ENCODE measurements at places on chromosomes 12 and 14.

DNA sequence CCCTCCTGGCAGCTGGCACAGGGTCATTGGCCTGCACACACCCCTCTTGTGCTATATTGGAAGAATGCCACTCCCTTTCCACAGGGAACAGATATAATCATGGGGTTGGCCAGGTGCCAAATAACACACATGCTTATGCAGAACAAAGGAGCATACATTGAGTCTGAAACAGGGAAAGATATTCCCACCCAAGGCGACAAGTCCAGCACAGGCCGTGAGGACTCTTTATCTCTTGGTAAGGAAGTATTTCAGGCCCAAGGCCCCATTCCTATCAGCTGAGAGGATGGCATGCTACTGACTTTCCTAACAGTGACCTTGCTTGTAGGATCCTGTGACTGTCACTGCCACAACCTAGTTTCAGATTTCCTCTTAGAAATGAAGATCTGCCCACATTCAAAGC, 59.0 kb upstream of the STXBP6 start:
- DNase-seq, result no peak

DNA sequence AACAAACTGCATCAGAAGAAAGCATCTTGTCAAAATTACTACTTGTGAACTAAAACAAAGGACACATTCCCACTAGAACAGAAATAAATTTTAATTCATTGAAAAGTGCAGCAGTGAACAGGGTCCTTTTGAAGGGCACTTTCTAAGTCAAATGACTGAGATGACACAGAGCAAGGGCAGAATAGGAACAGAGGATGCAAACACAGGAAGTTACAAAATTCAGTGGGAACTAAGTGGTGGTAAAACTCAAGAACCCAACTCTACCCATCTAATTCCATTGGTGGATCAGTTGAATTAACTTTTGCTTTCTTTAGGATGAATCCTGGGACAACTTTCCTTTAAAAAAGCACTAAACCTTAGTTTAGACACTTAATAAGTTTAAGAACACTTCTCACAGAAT, 45.8 kb downstream of the GNS start:
- no peak for DNase-seq

GRCh38 chr12:120259418-120260202, 5.9 kb downstream of the PXN start:
- DNase-seq, result no peak

GRCh38 chr14:100432652-100433427, 109.7 kb downstream of the SLC25A47 start:
- no peak for DNase-seq

DNA sequence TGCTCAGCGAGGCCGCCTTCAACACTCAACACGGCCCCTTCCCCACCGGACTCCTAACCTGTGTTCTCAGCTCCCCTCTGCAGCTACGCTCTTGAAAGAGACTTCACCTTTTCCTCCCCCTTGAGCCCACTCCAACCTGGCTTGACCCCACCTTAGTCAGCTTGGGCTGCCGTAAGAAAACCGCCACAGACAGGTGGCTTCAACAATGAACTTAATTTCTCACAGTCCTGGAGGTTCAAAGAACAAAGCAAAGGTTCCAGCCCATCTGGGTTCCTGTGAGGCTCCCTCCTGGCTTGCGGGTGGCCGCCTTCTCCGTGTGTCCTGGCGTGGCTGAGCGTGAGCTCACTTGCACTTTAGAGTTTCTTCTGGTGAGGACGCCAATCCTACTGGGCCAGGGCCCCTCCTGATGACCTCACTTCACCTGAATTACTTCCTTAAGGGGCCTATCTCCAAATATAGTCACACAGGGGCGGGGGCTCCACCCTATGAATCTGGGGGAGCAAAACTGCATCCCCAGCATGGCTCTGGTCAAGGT, 138.8 kb downstream of the CALM1 start:
- DNase-seq, result no peak

- DNase-seq, result no peak
Measured at GRCh38 chr14:49754570-49755097, 13.3 kb upstream of the KLHDC2 start.

DNA sequence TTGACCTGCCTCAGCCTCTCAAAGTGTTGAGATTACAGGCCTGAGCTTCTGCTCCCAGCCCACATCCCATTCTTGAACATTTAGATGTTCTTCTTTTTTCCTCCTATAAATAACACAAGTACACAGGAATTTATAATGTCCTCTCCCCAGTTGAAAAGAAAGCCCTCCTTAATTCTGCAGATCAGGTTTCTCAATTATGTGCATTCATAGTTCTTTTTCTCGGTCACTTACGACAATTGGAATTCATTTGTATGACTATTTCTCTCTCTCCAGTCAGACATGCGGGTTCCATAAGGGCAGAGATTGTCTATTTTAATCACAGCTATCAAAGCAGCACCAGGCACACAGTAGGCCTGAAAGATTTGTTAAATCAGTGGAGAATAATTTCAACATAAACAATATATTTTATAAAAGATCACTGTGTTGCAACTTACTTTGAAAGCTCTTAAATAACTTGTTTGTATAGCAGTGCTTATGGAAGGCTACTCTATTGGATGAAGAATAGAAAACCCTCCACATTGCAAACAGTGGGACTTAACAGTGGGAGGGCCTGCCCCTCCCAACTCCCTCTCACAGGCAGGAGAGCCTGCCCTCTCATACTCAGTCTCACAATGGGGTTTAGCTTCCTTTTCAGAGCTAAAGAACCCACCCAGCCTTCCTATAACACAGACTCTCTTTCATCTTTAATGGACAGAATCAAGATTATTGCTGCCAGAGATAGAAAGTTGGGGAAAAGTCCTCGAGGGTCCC, 84.1 kb upstream of the TRAF3 start:
- DNase-seq, result no peak

- no peak for DNase-seq
Measured at GRCh38 chr14:38839694-38840365, 263.2 kb downstream of the SEC23A start.

DNA sequence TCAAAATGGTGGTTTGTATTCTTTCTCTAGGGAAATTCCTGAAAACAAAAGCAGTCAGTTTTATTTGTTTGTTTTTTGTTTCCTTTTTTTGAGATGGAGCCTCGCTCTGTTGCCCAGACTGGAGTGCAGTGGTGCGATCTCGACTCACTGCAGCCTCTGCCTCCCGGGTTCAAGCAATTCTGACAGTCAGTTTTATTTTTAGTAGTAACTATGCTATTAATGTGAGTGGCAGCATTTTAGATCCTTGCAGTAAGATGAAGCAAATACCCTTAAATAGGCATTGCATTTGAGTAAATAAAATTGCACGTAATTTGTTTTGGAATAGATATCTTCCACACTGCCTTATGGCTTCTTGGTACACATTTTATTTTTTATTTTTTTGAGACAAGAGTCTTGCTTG, 23.6 kb downstream of the YY1 start:
- DNase-seq, result no peak

- DNase-seq, result no peak
Measured at GRCh38 chr12:48336061-48336460, 14.7 kb downstream of the ZNF641 start.

DNA sequence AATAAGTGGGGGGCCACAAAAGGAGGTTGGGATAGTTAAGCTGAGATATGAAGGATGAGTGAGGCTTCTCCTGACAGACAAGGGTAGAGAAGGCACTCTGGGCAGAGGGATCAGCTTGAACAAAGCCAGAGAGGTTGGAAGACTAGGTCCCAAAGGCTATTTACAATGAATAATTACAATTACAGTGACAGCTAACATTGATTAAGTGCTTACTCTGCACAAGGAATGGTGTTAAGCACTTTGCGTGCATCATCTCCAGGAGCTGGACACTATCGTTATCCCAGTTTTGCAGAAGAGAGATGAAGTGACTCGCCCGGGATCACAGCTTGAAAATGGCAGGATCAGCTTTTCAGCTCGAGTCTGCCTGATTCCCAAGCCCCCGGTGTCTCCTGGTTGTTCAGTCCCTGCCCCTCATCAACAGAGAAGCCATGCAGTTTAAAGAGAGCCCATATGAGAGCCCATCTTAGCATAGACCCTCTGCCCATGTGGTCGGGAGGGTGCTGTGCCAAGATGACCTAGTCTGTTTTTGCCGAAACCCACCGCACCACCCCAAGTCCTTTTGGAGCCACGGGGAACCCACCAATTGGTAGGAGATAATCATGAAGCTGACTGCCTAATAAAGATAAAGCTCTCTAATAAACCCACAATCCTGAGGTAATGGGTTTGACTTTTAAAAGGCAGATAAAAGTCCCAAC, 89.9 kb upstream of the HSPB8 start:
- DNase-seq, result no peak

DNA sequence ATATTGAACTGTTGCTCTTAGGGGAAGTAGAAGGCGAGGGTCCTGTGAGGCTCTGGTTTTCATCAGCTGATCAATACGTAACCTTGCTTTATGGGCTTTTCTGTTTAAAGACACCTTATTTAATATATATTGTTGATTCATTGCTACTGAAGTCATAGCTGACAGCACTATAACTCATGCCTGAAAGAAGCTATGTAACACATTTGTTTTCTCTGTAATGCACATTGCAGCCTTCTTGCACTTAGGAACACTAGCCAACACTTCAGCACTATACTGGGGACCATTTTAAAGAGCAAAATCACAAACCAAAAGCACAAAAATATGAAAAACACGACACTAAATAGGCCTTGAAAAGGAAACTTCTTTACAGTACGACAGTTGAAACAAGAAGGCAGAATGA, 135.7 kb downstream of the TTC6 start:
- DNase-seq, result no peak

DNA sequence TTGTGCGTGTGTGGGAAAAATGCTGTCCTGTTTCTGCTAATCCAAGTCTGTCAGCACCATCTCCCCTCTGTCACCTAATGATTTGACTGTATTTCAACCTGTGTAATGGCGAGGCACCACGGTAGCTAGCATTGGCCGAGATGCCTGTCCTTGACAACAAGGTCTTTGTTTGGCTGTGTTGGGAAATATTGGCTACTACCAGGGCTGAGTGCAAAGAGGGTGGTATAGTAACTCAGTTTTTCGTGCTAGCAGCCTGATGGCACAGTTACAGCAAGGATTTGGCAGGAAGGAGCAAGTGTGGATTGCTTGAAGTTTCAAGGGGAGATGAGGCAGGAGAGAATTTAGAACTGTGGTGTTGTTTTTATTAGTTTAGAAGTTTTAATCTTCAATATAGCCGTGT, 440.3 kb upstream of the RGS6 start:
- no peak for DNase-seq

GRCh38 chr12:42432517-42433140, 106.7 kb downstream of the PPHLN1 start:
- no peak for DNase-seq

- no peak for DNase-seq
Measured at GRCh38 chr14:23307687-23308644, 1.3 kb downstream of the BCL2L2 start.

GRCh38 chr12:32906399-32907165, 10.0 kb upstream of the PKP2 start:
- no peak for DNase-seq

GRCh38 chr14:61965030-61965745, 203.0 kb downstream of the SNAPC1 start:
- peak; percentile 90 for DNase-seq

DNA sequence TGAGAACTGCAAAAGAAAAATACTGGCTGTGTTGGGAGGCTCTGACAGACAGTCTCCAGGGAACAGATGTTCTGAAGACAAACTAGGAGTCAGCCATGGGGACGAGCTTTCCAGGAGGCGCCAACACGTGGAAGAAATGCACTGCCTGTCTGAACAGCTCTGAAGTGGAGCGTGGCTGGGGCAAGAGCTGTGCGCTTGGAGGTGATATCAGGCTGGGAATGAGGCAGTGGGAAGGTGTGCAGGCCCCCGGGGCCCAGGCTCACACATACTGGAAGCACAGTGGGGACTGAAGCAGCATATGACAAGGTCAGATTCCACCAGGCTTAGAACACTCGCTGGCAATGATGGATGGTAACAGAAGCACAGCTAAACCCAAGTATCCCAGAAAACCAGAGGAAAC, 17.5 kb downstream of the APPL2 start:
- no peak for DNase-seq

DNA sequence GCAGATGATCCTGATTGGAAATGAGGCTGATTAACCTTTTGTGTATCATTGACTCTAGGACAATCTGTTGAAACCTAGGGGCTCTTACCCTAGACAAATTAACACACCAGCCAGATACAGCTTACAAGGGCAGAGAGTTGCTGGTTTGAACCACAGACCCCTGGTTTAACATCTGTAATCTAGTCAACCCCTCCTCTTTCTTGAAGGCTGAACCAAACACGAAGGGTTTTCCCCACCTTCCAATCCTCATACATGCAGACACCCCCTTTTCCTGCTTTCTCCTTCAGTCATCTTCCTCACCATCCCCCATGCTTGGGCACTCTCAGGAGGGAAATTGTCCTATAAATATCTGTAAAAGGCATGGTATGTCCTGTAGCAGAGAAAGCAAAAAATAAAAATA, 126.0 kb upstream of the HIF1A start:
- no peak for DNase-seq

DNA sequence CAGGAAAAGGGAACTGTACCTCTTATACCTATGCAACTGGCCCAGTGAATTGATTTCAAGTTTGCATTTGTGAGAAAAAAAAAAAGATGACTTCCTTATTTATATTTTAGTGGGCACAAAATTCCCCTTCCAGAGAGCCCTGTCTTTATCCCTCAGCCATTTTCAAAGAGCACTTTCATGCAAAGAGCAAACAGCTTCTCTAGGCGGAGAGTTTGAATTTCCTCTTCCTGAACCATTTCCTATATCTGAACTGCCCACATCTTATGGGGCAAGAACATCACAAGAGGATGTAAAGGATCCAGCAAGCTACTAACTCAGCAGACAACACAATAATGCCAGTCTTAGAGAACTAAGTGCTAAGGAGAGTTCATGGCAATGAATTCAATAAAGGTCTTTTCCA, 22.3 kb upstream of the PLXNC1 start:
- DNase-seq, result no peak

DNA sequence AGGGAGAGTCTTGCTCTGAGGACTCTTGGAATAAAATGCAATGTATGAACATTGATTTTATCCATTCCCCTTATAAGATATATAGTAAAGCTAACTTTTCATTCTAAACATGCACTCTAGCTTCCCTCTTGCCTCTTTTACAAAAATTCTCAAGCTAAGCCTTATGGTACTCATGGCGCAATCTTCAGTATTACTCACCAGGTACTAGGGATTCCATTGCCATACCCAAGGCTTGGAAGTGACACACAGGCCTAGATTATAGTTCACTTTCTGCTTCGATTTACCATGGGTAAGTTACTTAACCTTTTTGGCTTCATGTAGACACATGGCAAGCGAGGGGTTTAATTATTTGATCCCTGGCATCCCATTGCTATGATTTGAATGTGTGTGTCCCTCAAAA, 331.5 kb downstream of the LRIG3 start:
- DNase-seq, result no peak

GRCh38 chr14:32622742-32623141, 293.6 kb downstream of the AKAP6 start:
- DNase-seq, result no peak

DNA sequence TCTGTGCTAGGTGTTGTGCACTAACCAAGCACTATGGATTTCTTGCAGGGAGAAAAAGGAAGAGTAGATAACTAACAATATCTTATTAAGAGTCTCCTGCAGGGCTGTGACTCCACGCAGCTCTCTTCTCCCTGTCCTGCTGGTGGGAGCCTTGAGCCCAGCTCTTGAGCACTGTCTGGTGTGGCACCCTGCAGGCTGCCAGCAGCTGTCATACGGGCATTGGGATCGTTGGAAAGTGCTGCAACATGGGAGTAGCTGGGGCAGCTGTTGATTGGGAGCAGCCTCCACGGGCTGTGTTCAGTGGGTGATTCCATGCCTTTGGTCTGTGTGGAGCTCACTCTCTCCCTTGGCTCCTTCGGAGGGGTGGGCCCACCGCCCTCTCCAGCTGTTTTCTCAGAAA, 125.3 kb downstream of the FBXL14 start:
- no peak for DNase-seq

GRCh38 chr14:105398726-105399465, 558 bp downstream of the TEX22 start:
- no peak for DNase-seq
